T-helper 9 cell (primary cell): ENCODE measurements at places on chromosomes 1 and 21.

DNA sequence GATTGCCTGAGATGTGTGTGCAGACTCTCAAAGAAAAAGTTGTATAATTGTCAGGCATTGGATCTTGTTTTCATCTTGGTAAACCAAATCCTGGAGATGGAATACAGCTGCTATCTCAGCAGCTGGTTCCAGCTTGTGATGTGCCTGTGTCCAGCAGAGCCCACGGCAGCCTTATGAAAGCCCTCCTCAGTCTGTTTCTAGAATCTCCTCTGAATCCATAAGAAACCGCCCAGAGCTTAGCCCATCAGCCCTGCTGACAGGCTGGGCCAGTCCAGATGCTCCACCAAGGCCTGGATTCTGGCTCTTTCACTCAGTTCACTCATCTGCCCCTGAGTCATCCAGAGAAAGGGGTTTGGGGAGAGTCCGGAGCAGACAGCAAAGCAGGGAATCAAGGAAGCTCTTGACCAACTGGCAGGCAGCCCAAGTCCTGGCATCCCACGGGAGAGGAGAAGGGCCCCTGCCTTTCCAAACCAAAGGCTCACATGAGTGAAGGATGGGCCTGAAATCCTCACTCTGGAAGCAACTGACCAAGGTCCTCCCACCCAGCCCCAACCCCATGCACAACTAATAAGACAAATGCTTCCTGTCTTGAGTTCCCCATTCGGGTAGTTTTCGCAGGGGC, 45.7 kb downstream of the NAV1 start:
- DNase-seq: no peak

- DNase-seq: no peak
These were observed 61.7 kb downstream of the CASQ2 start for GRCh38 chr1:115706587-115707425.

GRCh38 chr1:29703596-29704370, 467.5 kb downstream of the PTPRU start:
- DNase-seq: no peak

GRCh38 chr1:115056395-115056798, 26.8 kb downstream of the TSHB start:
- DNase-seq: no peak

DNA sequence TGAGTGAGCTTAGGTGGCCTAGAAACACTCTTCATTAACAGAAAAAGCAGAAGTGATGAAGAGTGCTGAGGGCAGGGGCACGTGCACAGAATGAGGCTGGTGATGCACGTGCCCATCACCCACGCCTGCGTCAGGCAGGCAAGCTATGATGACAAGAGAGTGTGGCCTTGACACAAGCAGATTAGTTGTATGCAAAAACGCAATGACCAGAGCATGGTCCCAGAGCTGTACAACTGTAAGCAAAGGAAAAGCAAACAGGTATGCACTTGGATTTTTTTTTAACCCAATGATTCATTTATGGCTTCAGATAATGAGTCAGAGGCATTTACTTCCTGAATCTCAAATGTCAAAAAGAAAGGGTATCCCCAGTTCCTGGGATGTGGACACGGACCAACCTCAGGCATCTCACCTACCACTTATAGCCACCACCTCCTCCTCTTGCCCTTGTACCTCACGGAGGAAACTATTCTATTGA, 9.1 kb upstream of the TMEM61 start:
- no peak for DNase-seq

GRCh38 chr1:74333244-74333643, 98.1 kb downstream of the TNNI3K start:
- no peak for DNase-seq

- no peak for DNase-seq
These were observed 84.6 kb upstream of the B3GALT2 start for GRCh38 chr1:193270996-193271395.

DNA sequence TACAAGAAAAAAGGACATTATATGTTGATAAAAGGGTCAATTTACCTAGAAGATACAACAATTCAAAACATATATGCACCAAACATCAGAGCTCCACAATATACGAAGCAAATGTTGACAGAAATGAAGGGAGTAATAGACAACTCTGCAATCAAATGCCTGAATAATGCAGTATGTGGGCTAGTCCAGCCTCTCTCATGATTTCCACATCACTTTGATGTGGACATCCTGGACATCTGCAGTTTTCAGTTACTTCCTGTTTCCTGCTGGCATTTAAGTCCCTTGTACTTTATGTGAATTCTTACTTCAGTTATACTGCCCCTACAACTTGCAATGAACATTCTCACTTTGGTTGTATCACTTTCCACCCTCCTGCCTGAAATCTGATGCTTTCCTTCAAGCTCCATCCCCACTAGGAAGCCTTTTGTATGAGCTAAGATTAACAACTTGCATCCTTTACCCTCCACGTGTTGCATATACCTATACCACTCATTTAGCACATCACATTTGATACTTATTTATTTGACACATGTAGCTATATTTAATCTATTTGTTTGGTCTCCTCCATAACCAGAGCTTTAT, 36.7 kb downstream of the DISC1 start:
- no peak for DNase-seq

DNA sequence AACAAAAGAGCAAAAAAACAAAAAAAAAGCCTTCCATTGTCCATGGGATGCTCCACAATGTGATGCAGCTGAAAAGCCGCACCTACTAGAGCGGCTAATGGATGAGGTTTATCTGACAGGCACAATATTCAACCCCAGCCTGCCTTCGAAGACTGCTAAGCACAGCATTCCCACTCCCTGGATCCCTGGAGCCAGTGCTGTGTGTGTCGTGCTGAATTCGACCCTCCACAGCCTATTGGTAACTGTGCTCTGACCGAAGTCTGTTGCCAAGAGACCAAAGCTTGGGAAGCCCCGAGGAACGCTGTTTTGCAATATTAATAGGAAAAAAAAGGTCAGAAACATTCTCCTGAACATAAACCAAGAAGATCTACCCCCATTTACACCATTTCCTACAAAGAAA, 57.2 kb upstream of the PUM1 start:
- no peak for DNase-seq

GRCh38 chr1:225449261-225449660, 21.4 kb upstream of the LBR start:
- DNase-seq: no peak

- DNase-seq: no peak
These were observed 81.9 kb upstream of the HAO2 start for GRCh38 chr1:119286587-119287181.

GRCh38 chr1:67735806-67736627, 51.0 kb downstream of the GADD45A start:
- DNase-seq: peak; percentile 1

DNA sequence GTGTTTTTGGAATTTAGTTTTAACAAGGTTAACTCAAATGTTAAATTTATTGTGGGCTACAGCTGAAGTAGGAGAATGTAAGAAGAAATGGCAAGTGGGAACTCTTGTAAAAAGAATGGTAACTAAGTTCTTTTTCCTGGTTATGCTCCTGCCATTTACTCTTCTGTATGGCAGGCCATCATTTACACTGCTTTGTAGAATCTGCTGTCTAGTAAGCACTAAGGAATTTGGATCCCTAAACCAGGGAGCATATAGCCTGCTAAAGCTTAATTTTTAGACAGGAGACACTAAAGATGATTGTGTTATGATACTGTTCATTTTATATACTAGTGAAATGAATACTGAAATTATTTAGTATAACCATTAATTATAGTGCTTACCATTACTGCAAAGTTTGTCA, 85.3 kb downstream of the CAMTA1 start:
- DNase-seq: no peak

DNA sequence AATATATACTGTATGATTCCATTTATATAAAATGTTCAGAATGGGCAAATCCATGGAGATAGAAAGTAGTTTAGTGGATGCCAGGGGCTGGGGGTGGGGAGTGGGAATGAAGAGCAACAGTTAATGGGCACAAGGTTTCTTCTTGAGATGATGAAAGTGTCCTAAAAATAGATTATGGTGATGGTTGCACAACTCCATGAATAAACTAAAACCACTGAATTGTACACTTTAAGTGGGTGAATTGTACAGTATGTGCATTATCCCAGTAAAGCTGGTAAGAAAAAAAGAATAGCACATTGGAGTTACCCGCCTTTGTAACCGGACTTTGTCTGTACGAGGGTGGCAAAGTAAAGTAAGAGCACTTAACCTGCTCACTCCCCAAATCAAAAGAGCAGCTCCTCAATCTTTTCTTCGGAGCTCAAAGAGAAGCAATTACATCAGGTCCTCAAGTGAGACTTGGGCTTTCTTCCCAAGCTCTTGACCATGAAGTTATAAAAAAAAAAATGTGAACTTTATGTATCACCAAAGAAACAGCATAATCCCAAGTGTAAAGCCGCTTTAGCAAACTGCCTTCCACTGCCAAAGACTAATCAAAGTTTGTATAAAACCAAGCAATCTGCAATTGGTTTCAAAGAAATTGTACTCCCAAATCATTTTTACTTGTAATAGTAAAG, 32.1 kb downstream of the ALDH9A1 start:
- no peak for DNase-seq

DNA sequence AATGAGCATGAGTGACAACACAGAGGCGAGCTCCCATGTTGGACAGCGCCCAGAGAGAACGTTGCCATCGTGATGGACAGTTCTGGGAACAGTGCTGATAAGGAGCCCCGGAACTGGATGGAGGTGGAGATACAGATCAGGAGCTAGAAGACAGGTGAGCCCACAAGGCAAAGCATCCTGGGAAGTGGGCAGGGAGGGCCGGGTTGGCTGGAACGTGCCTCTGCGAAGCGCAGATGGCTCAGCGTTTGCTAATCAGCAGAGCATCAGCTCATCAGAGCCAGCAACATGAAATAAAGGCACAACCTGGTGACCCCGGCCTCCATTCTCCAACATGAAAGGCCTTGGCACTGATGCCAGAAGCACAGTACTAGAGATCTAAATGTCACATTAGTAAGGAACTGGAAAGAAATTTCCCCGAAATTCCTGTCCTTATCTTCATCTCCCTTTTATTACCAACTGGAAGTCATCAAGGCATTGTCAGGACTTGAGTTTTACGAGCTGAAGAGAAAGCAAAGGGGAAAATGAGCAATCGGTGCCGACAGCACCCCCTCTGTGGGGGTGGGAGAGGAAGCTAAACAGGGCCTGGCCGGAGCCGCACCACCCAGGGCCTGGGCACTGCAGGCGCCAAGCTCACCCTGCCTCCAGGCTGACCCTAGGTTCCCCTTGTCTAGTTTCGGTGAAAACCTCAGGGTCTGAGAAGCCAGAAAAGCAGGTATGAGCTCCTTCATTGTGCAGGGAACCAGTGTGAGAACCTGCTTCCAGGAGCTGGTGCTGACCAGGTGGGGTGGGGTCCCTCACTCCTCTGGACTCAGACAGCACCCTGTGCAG, 19.9 kb downstream of the ABCA4 start:
- DNase-seq: no peak

GRCh38 chr1:29055160-29055559, 68.5 kb downstream of the TMEM200B start:
- no peak for DNase-seq
